Thymus (tissue), 14 donors: ENCODE measurements at places on chromosomes 4 and X.

- H3K27me3 ChIP-seq: no peaks in the 10 kb centered on the region
- no peak overlapping the region for H3K27ac ChIP-seq
- H3K36me3 ChIP-seq: no peaks in the 10 kb centered on the region
- H3K4me1 ChIP-seq: no peaks in the 10 kb centered on the region
These were observed 444.7 kb upstream of the TENM3 start for GRCh38 chr4:181798536-181798935.

GRCh38 chrX:9503261-9503660 is 38.4 kb downstream of the TBL1X start:
- no peaks in the 10 kb centered on the region for H3K27me3 ChIP-seq
- peaks cover 3% of the 10 kb centered on the region for H3K4me1 ChIP-seq
- H3K4me3 ChIP-seq: no peak overlapping the region
- DNase-seq: no peak

GRCh38 chr4:110532901-110533589 is 57.1 kb downstream of the ENPEP start:
- no peak overlapping the region for H3K27ac ChIP-seq
- no peak overlapping the region for H3K4me3 ChIP-seq
- DNase-seq: no peak
- H3K4me1 ChIP-seq: no peaks in the 10 kb centered on the region
- H3K36me3 ChIP-seq: no peaks in the 10 kb centered on the region

DNA sequence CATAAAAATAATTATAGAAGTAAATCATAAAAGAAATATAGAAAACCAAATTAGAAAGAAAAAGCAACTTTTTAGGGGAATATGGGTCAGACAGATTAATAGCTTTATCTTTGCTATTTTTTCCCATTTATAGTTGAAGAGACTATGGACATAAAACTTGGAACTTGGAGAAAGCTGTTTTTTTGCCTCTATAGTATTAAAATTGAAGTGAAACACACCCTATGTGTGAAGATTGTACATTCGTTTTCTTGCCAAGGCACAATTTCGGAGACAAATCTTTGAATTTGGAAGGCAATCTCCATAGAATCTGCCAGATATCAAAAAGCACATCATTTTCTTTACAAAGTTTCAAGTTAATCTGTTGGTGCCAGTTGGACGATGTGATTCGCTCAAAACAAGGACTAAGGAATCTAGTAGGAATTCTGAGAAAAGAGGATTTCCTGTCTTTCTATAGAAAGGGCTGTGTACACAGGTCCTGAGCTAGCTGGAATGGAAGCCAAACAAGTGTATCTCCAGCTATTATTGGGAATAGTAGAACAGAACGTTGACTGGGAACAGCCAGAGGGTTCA is 156.3 kb downstream of the SLC7A11 start:
- H3K4me3 ChIP-seq: no peak overlapping the region
- no peak overlapping the region for H3K27ac ChIP-seq
- no peaks in the 10 kb centered on the region for H3K4me1 ChIP-seq
- no peak for DNase-seq

GRCh38 chr4:61202638-61203435 is 2.7 kb downstream of the ADGRL3 start:
- no peaks in the 10 kb centered on the region for H3K36me3 ChIP-seq
- H3K4me1 ChIP-seq: no peaks in the 10 kb centered on the region
- DNase-seq: peak; percentile 1
- no peak overlapping the region for H3K4me3 ChIP-seq
- no peak overlapping the region for H3K27ac ChIP-seq

DNA sequence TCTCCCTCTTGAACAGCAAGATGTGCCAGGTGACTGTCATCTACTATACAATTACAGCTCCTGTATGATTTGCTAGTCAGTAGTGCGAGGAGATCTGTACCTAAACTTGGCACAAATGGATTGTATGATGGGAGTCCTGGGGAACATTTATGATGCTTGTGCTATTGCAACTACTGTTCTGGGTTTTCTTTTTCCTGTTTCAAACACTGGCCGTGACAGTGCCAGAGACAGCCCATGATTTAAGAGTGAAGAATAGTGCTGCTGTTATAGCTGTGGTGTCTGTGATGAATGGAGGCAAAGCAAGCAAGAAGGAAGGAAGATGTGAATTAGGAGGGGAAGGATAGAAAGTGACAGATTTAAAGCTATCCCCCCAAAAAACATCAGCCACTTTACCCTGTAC is 1868.9 kb downstream of the PCDH7 start:
- DNase-seq: no peak
- H3K4me1 ChIP-seq: no peaks in the 10 kb centered on the region
- no peaks in the 10 kb centered on the region for H3K36me3 ChIP-seq
- H3K27me3 ChIP-seq: no peaks in the 10 kb centered on the region
- H3K27ac ChIP-seq: no peak overlapping the region
- no peak overlapping the region for H3K4me3 ChIP-seq

GRCh38 chr4:75180790-75181776 is 248.2 kb downstream of the PARM1 start:
- no peak for DNase-seq
- H3K4me1 ChIP-seq: no peaks in the 10 kb centered on the region
- H3K27me3 ChIP-seq: no peaks in the 10 kb centered on the region
- H3K27ac ChIP-seq: no peak overlapping the region
- no peak overlapping the region for H3K4me3 ChIP-seq
